GM04503 (cell line): ENCODE measurements at places on chromosomes 2 and 18.

DNA sequence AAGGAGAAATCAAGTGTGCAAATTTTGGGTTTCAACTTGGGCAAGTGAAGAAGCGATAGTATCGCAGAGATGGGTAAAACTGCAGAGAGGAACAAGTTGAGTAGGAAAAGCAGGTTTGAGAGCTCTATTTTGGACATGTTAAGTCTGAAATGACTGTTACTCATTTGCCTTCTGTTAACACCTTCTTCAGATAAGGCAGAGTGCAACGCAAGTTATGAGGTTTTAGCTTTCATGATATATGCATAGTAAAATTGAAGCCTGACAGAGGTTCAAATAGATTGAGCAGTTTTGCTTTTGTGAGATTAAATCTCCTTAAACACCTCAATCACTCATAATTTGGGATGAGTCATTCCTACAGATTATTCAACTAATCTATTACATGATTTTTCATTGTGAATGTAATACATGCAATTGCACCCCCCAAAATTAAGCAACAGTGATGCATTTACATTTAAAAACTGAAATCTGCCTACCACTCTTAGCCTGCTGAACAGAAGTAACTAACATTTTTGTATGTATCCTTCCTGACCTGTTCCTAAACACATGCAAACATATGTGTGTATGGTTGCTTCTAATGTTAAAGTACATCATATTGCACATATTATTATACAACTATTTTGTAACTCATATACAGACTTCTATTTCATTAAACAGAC, 575.4 kb downstream of the ARHGAP15 start:
- no peak for DNase-seq

DNA sequence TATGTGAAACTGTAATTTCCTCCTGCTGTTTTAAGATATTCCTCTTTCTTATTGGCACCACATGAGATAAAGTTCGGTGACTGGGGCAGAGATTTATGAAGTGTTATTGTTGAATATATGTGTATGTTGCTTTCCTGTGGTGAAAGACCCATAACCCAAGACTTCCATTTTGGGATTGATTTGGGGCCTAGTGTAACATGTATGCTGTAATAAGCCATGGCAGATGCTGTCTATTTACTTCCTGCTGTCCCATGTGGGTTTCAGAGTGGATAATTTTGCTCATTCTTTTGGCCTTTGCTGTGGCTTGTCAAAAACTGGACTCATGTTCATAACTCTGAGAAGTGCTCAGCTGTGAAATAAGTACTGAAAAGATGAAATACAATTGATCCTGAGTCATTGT, 10.8 kb upstream of the MYO1B start:
- no peak for DNase-seq

GRCh38 chr2:185347445-185347844, 391.2 kb upstream of the FSIP2 start:
- no peak for DNase-seq

DNA sequence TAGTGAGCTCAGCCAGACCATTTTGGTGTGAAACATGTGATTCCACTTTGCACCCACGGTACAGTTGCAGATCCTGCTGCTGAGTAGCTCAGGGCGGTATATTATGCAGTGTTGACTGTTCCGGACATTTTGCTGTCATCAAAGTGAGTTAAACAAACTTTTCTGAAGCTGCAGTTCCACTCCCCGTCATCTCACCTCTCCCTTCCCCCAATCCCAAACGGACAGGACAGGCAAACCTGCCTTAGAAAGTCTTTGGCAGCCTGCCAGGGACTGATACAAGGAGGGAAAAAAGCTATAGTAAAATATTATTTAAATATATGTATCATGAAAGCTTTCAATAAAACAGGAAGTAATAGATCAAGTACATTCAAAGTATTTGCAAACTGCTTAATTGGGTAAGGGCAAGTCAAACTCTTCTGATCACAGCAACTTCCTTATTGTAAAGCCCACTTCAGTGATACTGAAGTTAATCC, 35.5 kb upstream of the SP5 start:
- no peak for DNase-seq

DNA sequence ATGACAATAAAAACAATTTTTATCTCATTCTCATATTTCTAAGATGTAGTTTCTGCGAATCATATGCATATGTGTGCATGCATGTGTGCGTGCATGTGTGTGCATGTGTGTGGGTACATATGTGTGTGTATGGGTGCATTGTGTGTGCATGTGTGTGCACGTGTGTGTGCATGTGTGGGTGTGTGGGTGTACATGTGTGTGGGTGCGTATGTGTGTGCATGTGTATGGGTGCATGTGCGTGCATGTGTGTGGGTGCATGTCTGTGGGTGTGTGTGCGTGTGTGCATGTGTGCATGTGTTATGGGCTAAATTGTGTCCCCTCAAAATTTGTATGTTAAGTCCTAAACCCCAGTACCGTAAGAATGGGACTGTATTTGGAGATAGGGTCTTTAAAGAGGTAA, 49.3 kb downstream of the COL6A3 start:
- DNase-seq: no peak

DNA sequence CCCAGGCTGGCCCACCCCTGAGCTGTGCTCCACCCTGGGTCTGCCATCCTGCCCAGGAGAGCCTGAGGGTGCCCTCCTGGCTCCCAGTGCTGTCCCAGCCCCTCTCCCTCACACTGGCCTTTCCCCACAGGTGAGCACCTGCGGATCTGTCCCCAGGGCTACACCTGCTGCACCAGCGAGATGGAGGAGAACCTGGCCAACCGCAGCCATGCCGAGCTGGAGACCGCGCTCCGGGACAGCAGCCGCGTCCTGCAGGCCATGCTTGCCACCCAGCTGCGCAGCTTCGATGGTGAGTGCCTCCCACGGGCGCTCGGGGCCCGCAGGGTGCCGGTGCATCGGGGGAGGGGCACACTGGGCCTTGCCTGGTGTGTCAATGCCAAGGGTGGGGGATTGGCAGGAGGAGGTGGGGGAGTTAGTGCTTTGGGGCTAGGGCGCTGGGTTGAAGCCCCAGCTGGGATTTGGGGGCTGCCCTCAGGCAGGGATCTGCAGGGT, 23.5 kb downstream of the GPC1 start:
- DNase-seq: no peak

- DNase-seq: peak; percentile 36
These were observed 71.4 kb downstream of the OLA1 start for GRCh38 chr2:174176898-174177297.

- no peak for DNase-seq
These were observed 412.0 kb downstream of the NUP35 start for GRCh38 chr2:183536290-183536689.

GRCh38 chr2:32498306-32498705, 129.5 kb upstream of the TTC27 start:
- no peak for DNase-seq

DNA sequence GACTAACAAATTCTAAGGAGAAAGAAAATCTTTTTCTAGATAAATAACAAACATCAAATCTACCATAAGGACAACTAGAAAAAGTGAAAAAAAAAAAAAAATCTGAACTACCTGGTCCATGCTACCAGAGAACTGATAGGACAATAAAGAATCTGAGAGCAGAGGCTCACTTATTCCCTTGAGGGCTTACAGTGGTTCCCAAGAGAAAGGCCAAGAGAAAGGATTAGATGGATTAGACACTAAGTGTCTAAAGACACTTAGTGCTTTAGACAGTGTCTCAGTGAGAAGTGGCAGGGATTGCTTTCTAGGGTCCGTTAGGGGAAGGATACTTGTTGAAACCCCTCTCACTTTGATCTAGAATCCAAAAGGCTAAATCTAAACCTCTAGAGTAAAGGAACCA, 78.2 kb downstream of the COA5 start:
- no peak for DNase-seq

DNA sequence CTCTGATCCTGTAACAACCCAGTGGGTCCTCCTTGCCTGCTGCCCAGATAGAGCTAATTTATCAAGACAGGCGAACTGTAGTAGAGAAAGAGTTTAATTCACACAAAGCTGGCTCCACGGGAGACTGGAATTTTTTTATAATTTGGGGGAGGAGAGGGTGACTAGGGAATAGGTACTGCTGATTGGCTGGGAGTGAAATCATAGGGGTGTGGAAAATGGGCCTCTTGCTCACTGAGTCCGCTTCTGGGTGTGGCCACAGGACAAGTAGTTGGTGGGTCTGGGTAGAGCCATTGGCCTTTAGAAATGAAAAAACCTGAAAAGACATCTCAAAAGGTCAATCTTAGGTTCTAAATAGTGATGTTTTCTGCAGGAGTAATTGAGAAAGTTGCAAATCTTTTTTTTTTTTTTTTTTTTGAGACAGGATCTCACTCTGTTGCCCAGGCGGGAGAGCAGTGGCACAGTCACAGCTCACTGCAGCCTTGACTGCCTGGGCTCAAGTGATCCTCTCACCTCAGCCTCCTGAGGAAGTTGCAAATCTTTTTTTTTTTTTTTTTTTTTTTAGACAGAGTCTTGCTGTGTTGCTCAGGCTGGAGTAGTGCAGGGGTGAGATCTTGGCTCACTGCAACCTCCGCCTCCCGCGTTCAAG, 14.4 kb upstream of the UGGT1 start:
- no peak for DNase-seq

GRCh38 chr2:108022628-108023027, 36.3 kb downstream of the SLC5A7 start:
- no peak for DNase-seq

DNA sequence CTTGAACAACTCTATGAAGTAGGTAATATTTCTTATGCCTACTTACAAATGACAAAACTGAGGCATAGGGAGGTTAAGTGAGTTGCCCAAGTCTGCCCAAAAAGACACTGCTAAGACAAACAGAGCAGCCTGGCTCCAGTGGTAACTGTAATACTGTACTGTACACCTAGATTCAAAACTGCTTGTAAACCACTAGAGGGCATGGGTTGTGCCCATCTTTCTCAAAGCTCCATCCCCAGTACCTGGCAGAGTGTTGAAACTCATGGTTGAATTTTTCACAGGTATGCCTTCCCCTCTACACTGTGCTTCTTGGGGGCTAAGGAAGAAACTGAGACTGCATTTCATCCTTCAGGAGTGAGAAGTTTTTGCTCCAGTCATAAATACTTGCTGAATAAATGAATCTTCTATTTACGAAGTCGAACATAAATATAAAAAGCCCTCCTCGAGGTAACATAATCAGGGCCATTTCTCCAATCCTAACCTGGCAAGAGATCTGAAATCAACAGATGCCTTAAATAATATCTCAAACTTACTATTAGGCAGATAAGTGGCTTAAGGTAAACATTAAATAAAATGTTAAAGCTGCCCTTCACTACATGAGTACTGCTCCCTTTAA, 2.0 kb downstream of the PPP4R1 start:
- DNase-seq: no peak

DNA sequence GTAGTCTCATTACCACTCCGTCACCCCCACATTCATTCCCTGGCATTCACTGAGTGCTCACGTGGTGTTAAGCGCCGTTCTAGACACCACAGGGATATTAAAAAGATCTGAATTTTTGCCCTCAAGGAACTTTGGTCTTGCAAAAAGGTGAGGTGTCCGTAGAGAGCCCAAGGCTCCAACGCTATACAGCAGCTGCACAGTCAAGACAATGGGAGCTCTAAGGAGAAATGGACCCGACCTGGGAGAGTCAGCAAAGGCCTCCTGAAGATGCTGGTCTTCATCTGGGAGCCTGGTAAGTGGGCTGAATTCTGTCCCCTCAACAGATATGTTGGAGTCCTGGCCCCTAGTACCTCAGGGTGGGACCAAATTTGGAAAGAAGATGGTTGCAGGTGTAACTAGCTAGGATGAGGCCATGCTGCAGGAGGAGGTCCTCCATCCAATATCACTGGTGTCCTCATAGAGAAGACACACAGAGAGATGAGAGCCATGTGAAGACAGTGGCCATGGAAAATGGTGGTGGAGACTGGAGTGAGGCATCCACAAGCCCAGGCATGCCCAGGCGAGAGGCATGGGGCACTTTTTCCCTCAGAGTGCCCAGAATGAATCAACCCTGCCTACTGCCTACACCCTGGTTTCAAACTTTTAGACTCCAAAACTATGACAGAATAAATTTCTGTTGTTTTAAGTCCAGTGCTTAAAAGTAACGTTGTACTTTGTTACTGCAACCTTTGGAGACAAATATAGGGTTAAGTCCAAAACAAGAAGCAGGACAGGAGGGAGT, 247.3 kb downstream of the TTC32 start:
- no peak for DNase-seq

DNA sequence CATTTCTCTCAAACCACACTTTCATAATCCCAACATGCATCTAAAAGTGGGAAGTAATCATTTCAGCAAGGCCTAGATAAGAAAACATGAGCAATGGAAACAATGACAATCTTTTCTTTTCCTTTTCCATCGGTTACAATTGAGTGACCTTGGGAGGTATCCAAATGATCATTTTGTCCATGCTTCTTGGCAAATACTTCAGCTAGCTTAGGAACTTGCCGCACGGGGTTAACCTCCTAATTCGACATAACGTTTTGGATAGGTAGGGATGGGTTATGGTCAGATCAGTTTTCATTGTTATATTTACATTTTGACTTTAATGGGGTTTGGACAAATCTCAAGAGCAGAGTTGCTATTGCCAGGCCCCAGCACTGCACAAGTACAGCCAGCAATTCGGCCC, 4.6 kb upstream of the PTPRM start:
- DNase-seq: no peak

GRCh38 chr18:62209046-62209445, 22.0 kb downstream of the RELCH start:
- DNase-seq: no peak

DNA sequence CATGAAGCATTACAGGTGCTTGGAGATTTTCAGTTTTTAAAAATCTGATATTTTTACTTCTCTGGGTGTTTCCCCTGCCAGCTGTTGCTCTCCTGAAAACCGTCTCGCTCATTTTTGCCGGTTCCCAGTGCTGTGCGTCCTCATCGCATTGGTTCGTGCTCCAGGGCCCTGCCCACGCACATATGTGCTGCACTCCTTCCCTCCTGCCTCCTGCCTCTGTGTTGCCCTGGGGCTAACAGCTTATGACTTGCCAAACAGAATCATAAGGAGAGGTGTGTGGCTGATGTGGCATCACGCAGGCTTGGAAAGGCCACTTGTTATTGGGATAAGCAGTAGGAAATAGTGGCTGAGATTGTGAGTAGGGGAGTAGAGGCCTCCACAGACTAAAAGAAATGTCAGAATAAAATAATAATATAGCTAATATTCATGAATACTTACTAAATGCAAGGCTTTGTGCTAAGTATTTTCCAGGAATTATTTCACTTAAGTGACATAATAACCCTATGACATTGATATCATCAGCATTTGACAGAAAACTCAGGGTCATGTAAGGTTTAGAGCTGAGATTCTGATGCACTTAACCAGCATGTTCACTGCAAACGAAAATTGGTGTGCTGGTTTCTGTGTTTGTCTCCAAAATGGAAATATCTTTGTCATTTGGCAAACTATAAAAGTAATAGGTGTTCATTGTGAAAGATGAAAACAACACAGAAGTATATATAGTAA, 53.5 kb downstream of the SLC4A1AP start:
- no peak for DNase-seq

- no peak for DNase-seq
These were observed 34.7 kb upstream of the MBP start for GRCh38 chr18:77167251-77167650.

GRCh38 chr18:27966881-27967280, 210.0 kb downstream of the CDH2 start:
- DNase-seq: no peak

- no peak for DNase-seq
These were observed 505.5 kb upstream of the FAM98A start for GRCh38 chr2:34104601-34105000.

GRCh38 chr2:65220432-65221131, 7.0 kb upstream of the ACTR2 start:
- no peak for DNase-seq

- DNase-seq: no peak
These were observed 944 bp downstream of the RAB3GAP1 start for GRCh38 chr2:135052997-135053474.

- DNase-seq: no peak
These were observed 78.5 kb downstream of the FIGN start for GRCh38 chr2:163657281-163657656.

GRCh38 chr2:71494523-71495155, 41.3 kb downstream of the DYSF start:
- DNase-seq: no peak
